Foreskin fibroblast (primary cell): ENCODE measurements at places on chromosomes 7 and 10.

- DNase-seq: no peak
Measured at GRCh38 chr10:129394518-129395328, 72.3 kb upstream of the MGMT start.

DNA sequence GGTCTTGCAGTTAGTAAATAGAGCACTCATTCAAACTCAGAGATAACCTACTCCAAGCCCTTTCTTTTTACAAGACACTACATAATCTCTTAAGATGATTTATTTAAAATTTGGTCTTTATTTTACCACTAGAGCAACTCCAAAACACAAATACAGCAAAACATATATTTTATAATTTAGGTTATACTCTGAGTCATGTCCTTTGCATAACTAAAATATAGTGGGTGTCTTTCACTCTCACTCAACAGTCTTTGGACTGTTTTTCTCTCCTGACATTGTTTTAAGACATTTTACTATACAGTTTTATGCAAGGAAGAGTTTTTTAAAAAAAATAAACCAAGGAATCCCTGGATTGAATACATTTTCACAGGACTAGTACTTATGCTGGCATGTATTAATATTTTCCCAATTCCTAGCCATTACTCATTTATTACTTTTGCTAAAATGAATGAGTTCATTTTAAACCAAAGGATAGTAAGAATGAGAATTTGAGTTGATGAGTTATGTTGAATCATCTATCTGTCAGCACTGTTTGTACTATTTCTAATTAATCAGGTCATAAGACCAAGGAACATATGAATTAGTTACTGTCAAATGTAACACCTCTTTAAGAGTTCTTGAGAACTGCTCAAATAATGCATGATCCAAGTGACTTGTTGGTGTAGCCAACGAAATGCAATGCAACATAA lies 303.1 kb upstream of the FZD1 start:
- no peak for DNase-seq

DNA sequence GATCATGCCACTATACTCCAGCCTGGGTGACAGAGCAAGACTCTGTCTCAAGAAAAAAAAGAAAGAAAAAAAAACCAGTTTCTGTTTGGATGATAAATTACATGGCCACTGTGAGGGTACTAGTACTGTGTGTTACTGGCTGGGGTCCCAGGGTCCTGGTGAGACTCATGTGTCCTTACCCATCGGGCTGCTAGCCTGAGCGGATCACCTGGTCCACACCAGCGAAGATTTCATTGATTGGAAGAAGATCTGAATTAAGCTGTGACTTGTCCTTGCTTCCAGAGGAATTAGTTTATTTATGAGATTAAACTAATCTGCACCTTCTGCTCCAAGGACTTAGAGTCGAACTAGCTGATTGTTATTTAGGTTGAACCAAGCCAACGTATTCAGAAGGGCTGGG lies 40.0 kb upstream of the BAMBI start:
- no peak for DNase-seq

DNA sequence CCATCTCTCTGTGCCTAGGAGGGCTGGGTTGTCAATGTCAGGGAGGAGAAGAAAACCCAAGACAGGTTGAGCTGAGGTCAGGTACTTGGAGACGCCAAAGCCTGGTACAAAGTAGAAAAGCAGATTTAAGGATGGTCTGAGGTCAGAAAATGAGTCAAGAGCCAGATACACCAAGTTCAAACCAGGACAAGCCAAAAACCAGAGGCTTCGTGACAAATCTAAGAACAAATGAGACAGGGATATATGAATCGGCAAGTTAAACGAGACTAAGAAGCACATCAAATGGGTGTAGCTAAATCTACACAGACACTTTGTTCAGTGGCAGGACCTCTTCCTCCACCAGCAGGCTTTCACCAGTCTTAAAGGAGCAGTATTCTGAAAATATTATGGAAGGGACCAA lies 34.2 kb downstream of the C7orf33 start:
- DNase-seq: no peak

DNA sequence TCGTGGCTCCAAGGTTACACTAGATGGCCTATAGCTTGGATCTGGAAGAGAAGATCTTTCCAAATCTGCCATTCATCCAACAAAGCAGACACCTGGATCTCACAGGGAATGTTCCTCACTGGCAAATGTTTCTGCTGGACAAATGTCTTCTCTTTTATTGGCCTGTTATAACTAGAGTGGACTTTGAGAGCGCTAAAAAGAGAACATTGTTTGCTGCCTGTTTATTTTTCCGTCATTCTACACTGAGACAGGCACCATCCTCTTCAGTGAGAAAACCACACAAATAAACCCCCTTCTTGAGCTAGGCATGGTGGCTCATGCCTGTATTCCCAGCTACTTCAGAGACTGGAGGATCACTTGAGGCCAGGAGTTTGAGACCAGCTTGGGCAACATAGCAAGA lies 206.9 kb downstream of the CREB5 start:
- no peak for DNase-seq

- DNase-seq: peak; percentile 62
Measured at GRCh38 chr10:97572214-97572989, at the start of gene ANKRD2. Gene ANKRD2 (plus strand): TSS chr10:97572779. CDS start chr10:97572789, 10 bp downstream.

- DNase-seq: peak; percentile 18
Measured at GRCh38 chr10:75355706-75356105, 45.9 kb downstream of the ZNF503 start.

DNA sequence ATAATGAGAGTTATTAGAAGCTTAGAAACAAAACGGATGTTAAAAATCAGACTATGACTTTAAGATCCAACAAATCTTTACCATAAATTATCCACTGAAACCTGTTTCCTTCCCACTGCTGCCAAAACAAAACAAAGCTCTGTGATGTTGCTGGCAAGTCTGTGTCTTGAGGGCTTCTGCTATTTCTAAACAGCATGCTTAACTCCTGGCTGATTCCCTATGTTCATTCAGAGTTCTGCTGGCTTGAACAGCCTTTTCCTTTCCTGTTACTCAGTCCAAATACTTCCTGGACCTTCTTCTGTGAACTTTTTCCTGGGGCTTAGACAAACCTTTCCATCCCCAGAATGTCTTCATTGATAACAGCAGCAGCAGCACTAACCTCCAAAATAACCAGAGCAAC lies 448.1 kb downstream of the SORCS1 start:
- no peak for DNase-seq

DNA sequence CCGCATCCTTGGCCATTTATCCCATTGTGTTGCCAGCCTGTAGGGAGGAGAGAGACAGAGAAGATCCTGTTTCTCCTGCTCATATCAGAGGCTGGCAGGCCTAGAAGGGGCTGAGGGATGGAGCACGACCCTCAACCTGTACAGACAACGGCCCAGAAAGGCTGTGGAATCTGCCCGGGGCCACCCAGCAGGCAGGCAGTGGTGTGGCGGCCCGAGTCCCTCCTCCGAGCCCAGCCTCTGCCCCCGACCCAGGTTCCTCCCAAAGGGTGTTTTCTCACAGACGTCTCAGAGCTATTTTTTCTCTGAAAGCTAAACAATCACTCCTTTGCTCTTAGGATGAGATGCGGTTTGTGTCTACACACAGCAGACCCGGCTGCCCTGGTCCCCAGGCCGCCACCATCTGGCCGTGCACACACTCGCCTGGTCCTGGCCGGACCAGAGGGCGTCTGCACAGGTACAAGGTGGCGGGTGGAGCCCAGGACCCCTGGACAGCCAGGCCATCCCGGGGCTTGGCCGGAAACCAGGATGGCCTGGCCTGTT lies 69.3 kb downstream of the FOXL3 start:
- DNase-seq: no peak

DNA sequence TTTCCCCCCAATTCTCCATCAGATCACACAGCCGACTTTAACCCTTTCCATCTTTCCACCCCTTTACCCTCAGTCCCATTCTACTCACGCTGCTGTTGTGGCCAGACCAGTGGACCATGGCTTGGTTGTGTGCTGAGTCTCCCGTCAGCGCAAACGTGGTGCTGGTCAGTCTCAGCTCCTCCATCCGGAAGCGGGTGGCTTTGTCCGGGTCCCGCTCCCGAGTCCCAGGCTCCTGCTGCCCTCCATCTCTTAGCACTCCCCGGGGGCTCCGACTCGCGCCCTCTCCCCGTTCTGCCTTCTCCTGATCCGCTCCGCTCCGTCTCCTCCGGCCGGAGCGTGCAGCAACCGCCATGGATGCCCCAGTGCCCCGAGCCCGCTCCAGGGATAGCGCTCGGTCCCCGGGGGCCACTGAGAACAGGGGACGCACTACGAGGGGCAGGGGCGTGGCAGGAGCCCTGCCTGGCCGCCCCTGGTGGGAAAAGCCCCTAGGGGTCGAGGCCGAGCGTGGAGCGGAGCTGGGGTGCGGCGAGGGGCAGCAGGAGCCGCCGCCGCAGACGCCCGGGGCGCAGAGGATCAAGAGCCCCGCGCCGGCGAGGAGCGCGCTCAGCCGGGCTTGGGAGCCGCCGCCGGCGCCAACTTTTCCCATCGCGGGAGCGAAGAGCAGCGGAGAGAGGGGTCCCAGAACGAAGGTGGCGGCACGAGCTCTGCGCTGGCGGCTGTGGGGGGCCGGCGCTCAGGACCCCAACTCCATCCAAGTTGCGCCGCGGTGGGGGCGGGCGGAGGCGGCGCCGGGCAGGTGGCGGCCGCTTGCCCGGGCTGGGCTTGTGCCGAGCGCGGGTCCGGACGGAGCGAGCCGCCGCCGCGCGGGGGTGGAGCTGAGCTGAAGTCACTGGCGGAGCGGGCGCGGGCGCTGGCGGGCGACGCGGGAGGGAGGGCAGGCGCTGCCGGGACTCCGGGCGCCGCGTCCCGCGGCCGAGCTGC lies at the start of gene SORCS1:
Gene SORCS1, minus strand, starts transcription at position 826 of the 981 bp plus-strand sequence.
- peak; percentile 9 for DNase-seq

DNA sequence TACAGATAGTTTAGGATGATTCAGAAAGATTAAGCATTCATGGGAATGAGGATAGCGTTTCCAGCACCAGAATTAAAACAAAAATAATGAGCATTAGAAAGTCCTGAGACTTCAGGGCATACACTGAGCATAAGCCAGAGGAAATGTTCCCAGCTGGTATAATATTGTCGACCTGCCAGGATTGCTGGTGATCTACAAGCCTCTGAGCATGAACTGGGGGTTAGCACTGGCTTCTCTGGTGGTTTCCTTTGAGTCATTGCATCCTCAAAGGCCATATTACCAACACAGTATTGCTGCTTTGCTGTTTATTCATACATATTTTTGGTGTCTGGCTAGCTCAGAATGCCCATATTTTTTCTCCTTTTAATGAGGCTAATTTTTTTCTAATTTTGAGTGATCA lies 10.7 kb upstream of the ATRNL1 start:
- DNase-seq: peak; percentile 86

GRCh38 chr10:116143673-116144222 lies 129.3 kb downstream of the GFRA1 start:
- DNase-seq: no peak

DNA sequence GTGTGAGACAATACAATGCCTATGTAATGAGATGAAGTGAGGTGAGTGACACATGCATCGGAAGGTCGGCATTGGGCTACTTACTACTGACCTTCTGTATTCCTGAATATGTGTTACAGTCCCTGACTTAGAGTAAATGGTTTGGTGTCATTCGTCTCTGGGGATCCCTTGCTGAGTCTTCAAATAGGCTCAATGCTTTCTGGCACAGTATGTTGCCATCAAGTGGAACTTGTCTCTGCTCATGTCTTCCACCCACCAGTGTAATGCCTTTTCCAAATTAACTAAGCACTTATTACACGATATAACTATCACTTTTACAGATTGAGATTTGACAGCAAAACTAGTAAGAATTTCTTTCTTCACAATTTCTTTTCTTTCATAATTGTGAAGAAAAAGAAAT lies 10.9 kb downstream of the CUL2 start:
- DNase-seq: no peak

- DNase-seq: no peak
Measured at GRCh38 chr7:102302025-102302424, 15.4 kb downstream of the SH2B2 start.

GRCh38 chr10:654647-654996 lies 34.8 kb downstream of the DIP2C start:
- DNase-seq: no peak

- no peak for DNase-seq
Measured at GRCh38 chr10:86083664-86084175, 282.9 kb downstream of the GRID1 start.

DNA sequence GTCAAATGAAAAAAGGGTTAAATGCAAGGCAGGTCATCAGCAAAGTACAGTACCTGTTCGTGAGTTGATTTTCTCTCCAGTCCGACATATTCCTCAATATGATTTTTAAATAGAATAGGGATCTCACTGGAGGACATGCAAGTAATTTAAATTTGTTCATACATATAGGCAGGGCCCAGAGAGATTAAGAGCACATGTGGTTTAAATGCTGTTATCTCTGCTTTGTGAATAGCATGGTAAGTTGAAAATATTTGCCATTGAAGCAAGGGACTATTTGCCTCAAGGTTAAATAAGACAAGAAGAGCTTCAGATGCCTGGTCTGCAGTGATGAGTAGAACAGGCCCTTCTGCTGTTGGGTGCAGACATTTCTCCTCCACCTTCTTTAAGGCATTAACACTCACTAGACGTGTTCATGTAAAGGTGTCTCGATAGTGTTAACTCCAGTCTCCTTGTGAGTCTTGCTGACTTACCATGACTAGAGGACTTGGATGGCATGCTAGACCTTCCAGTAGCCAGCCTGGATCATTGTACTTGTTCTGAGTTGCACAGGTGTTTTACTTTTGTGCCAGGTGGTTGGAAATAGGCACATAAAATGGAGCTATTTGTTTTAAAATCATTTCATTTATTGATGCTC lies 15.6 kb upstream of the AKR1C3 start:
- no peak for DNase-seq

DNA sequence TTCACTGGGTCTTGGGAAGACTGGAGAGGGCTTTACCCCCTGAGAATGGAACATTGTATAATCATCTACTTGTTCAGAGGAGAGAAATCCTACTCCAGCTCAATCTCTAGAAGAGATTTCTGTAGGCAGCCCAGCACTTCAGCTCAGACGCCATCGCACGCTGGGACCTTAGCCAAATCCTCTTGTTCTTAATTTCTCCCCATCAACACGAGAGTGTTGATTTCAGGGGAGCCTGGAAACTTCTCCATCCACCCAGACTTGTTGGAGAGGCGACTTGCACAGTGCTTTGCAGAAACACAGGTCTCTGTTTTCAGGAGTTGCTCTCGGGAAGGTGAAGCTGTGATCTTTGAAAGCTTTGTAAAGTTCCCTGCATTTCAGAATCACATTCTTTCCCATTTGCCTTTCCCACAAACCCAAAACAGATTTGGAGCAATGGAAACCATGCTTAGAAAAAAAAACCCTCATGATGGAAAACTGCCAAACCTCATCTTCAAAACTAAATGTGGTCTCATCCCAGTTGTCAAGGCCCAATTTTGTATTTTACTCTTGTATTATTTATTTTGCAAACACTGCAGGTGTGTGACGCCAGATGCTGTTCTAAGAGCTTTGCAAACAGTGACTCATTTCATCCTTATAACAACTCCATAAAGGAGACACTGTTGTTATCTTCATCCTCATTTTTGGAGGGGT lies 60.9 kb downstream of the CALML3 start:
- DNase-seq: peak; percentile 65
